ENCODE measurements at places on chromosomes 3 and 15.

DNA sequence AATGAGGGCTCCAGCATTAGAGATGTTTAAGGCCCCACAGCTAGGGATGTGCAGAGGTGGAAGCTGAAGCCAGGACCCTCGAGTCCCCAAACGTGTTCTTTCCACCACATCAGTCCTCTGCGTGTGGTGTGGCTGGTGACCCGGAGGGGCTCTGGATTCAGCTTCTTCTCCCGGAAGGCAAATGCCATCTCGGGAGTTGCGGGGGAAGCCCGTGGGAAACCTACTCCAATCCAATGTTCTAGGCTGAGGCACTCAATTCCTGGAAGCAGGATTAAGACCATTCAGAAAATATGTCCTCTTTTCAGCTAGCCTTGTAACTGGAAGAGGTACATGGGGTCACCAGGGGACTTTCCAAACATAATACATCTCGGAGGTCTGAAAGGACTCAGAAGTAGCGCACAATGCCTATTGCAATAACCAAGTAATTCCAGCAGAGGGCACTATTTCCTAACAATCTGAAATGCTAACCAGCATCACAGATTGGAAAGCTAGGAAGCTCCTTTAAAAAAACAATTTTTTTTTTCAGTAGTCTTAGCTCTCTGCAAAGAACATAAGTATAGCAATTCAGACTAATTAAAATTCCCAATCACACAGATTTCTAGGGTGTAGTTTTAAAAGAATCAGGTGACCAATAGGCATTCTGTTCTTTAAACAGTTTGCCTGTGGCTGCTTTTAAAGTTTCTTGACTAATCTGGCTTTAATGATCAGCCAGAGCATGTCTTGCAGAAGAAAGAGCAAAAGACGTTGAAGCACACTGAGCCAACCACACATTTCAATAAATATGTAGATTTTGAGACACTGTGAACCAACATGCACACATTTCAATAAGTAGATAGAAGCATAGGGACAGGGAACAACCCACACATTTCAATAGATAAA lies 36.1 kb downstream of the BNC1 start:
- DNase-seq = peak; percentile 6

DNA sequence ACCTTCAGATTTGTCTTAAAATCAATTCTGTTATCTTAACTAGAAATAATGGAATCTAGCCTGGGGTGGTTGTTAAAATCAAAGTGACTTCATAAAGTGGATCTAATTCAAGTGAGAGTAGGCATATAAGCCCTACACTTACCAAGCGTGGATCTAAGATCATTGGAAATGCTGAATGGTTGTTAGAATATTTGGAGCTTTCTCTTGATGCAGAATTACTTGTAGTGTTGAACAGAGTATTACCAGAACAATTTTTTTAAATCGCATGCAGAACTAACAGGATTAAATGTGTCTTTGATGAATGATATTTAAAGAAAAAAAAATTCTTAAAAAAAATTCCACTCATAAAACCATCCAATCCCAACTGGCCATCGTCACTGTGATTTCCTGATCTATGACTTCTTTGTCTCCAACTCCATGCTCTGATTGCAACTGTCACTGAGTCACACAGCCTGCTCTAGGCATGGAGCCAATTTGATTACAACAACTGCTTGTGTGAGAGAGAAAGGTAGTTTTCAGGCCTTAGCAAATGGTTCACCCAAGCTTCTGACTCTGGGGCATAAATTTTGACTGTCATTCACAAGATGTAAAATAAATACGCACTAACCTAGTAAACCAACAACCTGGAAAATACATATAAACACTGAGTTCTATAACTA lies 25.9 kb upstream of the SPRED1 start:
- DNase-seq = peak; percentile 95

DNA sequence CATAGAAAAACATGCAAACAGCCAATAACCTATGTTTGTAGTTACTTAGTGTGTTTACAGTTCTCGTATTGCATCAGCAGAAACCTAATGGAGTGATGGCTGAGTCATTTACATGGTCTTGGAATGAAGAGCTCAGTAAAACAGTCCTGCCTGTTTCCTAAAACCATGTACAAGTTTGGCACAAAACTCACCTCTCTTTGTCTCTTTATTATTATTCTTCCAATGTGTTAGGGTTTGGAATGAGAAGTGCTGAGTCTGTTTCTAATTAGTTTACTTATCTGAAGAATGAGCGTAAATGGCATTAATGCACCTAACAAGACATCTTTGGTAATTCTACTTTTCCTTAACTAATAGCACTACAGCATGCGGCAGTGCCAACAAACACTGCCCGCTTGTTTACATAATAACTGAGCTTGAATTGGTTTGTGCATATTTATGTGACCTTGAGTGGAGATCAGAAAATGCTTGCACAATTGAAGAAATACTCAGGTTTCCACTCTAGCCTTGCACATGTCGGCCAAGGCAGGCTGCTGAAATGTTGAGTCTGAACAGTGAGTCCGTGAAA lies 385.4 kb upstream of the SEMA6D start:
- DNase-seq = no peak

DNA sequence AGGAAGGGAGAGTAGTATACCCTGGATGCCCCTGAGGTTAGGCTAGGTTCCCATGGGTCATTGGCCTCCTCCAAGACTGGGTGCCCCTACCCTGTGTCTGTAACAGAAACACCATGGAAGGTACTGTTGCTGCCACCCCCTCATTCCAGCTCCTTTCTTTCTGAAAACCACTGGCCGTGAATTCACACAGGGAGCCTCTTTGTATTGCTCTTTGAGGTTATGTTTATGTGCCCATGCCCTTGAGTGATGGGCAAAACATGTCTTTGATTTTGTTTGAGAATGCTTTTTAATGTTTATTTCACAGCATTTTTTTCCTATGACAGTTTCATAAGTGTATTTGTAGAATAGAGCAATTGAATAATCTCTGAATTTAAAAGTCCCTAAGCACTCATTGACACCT lies 79.7 kb downstream of the RARB start:
- no peak for DNase-seq

GRCh38 chr3:134057654-134058110 lies 28.0 kb upstream of the SLCO2A1 start:
- DNase-seq = no peak

DNA sequence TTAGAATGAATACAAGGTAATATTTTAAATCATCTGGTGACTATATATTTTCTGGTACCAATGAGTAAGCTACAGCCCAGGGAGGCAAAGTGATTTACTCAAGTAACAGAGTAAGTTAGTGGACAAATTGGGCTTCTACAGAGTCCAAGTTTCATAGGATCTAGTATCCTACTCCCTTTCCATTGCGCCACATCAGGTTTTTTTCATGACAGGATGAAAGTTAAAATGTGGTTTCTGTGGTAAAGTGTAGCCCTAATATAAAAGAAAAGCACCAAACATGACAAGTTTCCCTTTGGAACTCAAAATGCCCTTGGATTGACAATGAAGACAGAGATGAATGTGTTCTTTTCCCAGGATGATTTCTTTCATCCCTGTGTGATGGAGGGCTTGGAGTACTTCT lies 350.8 kb upstream of the ZNF385D start:
- no peak for DNase-seq

DNA sequence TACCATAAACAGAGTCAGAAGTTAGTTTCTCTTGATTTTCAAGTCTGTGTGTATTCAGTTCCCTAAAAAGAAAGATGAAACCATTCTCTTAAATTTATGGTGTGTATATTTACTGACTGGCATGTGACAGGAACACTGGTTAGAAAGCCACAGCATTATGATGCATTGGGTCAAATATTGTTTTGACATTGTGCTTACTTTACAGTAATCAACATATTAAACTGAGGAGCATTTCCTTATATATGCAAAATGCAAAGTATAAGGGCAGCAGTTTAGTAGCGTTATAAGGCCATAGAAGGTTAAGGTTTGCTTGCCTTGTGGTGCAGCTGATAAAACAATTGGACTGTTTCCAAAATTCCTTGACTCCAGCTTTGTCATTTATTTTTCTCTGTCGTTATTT lies 72.9 kb downstream of the EPHA3 start:
- no peak for DNase-seq

- DNase-seq = no peak
These were observed 29.9 kb upstream of the CACNA2D2 start for GRCh38 chr3:50533316-50533715.

- peak; percentile 89 for DNase-seq
These were observed 213.2 kb upstream of the PFN2 start for GRCh38 chr3:150183678-150184425.

DNA sequence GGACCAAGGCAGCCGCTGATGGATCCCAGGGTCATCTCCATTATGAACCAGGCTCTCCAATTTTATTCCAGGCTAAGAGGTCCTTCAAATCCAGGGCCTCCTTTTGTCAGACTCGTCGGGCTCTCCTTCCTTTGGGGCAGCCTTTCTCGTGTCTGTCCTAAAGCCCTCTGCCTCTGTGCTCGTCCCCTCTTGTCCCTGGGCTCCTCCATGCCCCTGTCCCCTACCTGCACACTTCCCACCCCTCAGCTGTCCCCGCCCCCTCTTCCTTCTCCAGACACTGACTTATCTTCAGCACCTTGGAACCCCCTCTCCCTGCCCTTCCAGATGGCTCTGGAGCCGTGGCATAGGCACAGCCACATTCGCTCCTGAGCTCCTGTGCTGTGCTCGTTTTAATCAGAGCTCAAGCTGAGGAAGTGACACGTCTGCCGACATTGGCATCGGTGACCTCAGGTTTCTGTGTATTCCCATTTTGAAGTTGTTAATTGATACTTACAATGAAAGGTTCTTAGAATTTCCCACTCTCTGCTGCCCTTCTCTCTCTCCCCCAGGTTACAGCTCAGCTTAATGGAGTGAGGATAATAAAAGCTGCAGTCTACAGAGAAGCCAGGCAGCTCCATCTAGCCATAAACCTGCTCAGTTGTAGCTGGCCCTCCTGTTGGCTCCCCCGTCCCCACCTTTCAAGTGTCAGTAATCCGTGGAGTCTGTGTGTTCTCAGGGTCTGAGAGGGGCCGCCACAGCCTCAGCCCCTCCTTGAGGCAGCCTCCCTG lies 51.1 kb upstream of the SEC22A start:
- no peak for DNase-seq

- DNase-seq = peak; percentile 39
These were observed 778.5 kb downstream of the NTRK3 start for GRCh38 chr15:87477737-87478686.

GRCh38 chr15:88661761-88662556 lies 23.1 kb downstream of the ISG20 start:
- DNase-seq = no peak

DNA sequence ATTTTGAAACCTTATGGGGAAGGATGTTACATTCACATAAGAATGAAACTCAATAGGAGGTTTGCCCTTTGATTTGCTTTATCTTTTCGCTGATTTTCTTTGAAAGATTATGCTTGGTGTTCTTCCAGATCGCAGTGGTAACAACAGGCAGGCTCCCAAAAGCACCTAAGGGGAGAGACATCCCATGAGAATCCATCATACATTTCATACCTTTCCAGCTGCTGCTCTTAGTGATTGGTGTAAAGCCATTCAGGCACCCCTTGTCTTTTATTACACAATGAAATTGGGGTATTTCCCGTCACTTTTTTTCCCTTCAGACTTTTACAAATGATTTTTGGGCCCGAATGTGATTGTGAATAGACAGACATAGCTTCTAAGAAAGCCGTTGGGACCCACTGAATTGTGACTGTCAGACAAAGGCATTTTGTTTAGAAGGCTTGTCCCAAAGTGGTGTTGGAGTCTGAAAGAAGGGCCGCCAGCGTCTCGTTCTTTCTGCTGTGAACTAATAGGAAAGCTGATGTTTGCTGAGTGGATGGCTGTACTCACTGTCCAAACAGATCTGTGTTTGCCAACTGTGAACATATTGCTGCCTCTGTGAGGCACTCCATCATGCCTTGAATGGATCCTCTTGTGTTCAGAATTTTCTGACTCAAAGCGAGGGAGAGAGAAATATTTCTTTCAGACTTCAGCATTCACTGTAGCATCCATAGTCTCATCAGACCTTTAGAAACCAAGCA lies 164.3 kb downstream of the FNDC3B start:
- peak; percentile 53 for DNase-seq

DNA sequence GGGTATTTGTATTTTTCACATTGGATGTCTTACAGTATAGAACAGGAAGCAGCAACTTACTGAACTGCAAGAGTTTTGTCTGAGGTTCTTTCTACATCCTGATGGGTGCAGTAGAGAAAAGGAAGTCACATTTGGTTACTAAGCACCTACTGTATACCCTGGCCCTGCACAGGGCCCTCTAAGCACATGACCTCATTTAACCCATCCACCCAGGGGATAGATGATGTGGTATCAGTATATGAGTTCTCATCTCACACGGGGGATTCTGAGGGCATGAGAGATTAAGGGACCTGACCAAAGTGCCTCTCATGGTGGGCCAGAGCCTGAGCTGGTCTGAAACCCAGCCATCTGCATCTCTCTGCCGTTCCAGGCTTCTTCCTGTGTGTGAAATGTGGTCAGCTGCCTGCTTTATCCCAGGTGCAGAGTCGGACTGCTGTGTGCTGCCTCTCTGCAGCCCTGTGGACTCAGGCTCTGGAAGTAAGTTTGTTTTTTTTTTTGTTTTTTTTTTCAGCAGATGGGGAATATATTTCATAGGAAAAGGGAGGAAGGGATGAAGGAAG lies 17.9 kb downstream of the SLC6A11 start:
- DNase-seq = no peak

DNA sequence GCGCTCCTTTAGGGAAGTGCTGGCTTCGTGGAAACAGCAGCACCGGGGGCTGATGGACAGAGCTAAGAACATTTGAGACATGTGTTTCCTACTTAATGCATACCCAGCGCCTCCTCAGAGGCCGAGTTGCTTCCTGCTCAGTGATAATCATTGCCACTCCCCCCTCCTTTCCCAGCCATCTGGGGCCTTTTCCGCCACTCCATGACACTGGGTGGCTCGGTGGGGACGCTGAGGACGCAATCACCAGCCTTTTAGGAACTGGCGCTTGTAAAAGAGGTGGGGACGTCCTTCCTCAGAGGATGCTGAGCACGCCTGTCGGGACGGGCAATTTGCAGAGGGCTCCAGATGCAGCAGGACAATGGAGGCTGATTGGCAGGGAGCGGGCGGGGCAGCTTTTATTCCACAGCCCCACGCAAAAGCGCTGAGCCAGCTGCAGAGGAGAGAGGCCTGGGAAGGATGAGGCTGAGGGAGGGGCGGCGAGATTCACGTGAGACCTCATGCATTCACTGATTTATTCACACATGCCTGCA lies 22.2 kb upstream of the IQSEC1 start:
- no peak for DNase-seq

GRCh38 chr15:70555713-70556112 lies 207.6 kb downstream of the UACA start:
- DNase-seq = no peak

- DNase-seq = no peak
These were observed 2.5 kb downstream of the VILL start for GRCh38 chr3:37993067-37993455.

DNA sequence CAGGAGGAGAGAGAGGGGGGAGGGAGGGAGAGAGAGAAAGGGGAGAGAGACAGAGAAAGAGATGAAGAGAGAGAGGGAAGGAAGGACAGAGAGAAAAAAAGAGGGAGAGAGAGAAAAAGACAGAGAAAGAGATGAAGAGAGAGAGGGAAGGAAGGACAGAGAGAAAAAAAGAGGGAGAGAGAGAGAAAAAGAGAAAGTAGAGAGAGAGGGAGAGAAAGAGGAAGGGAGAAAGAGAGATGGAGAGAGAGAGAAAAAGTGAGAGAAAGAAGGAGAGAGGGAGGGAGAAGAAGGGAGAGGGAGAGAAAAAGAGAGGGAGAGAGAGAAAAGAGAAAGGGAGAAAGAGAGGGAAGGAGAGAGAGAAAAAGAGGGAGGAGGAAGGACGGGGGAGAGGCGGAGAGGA lies 204.2 kb downstream of the SV2B start:
- DNase-seq = no peak
